ENCODE measurements at places on chromosomes 12 and 14.

DNA sequence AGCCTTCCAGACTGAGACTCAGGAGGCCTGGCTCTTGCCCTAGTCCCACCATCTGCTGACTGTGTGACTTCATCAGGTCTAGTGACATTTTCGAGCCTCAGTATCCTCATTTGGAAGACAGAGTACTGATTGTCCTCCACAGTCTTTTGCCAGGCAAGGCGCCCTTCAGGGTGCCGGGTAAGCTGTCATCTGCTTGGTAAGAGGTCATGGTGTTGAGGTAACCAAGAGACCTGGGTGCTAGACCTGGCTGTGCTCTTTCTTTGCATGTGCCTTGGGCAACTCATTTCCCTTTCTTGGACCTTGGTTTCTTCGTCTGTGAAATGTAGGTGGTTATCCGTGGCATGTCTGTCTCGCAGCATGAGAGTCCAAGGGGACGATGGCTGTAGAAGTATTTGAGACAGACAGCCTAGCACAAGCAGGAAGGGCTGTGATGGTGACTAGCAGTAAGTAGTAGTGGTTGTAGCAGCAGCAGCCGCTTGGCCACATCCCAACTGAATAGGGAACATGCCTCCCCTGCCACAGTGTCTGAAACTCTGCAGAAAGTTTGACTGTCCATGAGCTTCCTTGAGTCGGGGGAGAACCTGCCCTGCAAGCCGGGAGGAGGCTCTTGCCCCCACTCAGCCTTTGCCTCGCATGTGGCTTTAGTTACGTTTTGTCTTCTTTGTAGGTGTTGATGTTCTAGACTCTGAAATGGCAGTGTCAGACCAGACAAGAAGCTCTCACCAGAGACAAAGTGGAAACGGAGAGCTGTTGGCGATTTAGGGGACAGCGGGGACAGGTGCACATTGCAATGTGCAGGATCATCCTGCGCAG lies 40.3 kb downstream of the EVL start:
- DNase-seq: peak; percentile 9

GRCh38 chr12:58347188-58347587 lies 405.8 kb downstream of the ATP23 start:
- DNase-seq: no peak

DNA sequence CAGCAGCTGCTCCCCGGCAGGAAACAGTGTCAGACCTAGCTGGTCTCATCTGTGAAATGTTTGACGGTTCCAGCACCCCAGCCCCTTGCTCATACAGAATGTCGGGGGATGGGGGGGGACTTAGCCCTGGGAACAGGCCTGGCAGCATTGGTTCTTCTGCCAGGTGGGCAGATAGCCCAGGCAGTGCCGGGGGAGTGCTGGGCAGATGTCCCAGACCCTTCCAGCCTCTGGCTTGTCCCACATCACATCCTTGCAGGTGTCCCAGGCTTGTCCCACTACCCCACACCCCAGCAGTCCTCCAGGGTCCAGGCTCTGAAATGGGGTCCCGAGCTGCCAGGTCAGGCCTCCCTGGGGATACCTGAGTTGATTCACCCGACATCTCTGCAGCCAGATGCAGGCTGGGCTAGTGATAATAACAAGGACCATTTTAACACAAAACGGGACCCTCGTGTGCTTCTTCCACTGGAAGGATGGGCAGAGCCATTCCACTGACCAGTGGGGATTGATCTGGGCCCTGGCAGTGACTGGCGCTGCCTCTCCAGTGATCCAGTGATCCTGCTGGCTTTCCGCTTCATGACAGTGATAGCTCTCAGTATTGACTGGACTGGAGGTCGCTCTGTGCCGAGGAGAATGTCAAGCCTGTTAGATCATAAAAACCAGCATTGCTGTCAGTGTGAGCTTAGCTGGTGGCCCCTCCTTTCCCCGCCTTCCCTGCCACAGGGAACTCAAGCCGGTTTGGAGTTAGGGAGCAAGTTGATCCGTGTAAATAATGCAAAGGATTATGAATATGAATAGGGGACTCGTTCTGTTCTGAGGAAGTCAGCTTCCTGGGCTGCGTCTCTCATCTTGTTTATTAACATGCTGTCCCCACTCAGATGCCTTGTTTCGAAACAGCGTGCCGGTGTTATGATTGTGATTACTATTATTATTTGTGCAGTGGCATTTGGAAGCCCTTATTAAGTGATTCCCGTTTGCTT lies 180.6 kb downstream of the AACS start:
- DNase-seq: no peak

DNA sequence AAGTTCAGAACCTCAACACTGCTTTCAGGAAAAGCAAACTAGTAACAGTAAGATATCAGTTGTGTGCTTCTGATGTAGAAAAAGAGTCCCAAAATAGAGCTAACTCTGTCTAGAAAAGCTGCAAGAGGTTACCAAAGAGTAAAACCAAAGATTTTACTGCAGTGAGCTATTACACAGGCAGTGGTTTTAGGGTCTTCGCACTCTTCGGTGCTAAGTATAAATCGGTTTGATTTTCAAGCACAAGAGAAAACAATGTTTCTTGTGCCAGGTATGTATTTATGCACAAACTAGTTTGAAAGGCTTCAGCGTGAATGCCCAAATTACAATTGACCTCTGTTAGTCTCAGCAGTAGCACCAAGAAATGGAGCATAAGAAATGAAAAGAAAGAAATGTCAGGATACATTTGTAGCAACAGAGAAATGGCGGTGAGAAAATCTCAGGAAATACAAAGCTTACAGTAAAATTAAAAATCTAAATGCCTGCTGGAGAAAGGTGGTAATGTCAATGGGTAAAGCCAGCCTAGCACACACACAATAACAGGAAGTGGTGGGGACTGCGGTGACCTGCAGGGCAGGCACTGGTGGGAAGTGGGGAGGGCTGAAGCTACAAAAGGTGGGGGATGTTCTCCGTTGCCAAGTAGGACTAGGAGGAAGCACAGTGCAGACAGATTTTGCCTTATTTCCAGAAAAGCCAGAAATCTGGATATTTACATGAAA lies 18.0 kb upstream of the DYRK2 start:
- DNase-seq: peak; percentile 89

DNA sequence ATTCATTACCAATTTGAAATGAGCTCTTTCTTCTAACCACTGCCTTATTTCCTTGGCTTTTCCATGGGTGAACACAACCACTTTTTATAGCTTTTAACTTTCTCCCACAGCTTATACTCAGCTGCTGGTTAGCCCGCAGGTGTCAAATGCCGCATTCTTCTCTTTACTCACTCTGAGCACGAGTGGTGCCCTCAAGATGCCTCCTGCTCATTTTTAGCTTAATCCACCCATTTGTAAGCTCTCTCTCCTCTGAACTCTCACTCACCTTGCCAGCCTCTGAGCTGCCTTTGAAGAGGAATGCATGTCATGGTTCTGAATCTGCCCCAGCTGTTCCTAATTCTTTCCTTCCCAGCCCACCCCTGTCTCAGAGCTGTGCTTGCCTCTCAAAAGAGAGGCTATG lies 449.4 kb upstream of the PRICKLE1 start:
- no peak for DNase-seq

DNA sequence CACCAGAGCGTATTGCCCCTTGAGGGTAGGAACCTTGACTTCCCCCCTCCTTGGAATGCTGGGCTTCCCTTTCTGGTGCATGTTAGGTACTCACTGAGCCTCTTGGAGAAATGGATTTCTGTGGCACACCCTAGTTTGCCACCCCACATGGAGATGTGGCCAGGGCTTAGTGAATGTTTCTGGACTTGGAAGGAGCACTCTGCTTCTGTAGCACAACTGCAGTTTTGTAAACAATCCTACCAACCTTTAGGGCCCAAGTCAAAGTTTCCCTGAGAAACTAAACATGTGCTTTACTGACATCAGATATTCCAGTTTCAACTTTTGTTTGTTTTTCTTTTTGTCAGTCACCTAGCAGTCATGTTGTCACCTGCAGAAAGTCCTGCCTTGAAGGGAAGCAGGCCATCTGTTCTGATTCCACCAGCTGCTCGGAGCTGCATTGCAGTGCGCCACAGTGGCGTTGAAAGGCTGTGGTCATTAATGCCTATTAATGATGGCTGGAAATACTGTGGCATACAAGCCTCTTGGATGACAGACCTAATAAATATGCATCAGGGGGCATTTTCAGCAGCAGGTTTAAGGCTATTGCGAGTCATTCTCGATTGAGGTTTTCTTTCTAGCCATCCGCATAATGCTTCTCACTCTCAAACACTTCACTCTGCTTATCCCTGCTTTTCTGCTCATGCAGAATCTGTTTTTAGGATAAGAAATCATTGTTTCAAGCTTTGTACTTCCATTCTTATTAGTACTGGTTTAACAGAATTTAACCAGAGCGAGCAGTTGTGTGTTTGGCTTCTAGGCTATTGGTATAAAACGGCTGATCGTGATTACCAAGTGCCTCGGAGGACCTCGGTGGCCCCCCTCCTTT lies 7.8 kb downstream of the PELI2 start:
- no peak for DNase-seq

- DNase-seq: no peak
Measured at GRCh38 chr14:90573385-90574105, 176.7 kb downstream of the CALM1 start.

GRCh38 chr12:131810726-131811125 lies 17.5 kb upstream of the MMP17 start:
- no peak for DNase-seq

DNA sequence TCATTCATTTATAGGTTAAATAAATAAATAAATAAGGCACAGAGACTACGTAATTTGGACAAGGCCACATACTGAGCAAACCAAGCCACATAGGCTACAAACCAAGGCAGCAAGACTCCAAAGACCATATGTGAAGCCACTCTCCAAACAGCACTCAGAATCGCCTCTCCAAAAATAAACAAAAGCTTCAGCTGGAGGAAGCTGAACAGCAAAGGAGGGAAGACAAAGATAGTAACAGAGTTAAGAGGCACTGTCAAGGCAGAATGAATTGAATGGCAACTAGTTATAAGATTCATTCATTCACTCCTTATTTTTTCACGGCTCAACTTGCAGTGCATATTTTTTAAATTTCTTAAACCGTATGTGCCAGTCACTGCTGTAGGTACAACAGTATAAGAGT lies 200.5 kb upstream of the GRIP1 start:
- DNase-seq: no peak

- no peak for DNase-seq
Measured at GRCh38 chr14:102485693-102486512, 23.7 kb downstream of the ANKRD9 start.

- DNase-seq: no peak
Measured at GRCh38 chr12:20631711-20632110, 63.4 kb upstream of the SLCO1C1 start.

DNA sequence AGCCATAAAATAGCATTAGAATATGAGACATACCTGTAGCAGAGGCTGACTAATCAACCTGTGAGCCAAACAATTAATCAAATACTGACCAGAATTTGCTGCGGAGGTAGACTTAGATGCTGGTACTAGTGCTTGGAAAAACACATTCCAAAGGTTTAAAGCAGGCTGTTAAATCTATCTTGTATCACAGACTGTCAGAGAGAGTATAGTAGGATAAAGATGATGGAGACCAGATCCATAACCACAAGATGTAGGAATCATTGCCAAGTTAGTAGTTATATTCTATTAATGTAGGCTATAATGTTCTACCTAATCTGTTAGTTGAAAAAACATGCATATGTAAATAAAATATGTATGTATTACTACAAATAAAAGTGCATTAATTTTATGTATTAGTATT lies 726.2 kb downstream of the SLC6A15 start:
- DNase-seq: no peak

- DNase-seq: no peak
Measured at GRCh38 chr12:58818546-58818945, 101.8 kb downstream of the LRIG3 start.

- DNase-seq: no peak
Measured at GRCh38 chr14:58914279-58914855, 274.1 kb upstream of the DAAM1 start.

DNA sequence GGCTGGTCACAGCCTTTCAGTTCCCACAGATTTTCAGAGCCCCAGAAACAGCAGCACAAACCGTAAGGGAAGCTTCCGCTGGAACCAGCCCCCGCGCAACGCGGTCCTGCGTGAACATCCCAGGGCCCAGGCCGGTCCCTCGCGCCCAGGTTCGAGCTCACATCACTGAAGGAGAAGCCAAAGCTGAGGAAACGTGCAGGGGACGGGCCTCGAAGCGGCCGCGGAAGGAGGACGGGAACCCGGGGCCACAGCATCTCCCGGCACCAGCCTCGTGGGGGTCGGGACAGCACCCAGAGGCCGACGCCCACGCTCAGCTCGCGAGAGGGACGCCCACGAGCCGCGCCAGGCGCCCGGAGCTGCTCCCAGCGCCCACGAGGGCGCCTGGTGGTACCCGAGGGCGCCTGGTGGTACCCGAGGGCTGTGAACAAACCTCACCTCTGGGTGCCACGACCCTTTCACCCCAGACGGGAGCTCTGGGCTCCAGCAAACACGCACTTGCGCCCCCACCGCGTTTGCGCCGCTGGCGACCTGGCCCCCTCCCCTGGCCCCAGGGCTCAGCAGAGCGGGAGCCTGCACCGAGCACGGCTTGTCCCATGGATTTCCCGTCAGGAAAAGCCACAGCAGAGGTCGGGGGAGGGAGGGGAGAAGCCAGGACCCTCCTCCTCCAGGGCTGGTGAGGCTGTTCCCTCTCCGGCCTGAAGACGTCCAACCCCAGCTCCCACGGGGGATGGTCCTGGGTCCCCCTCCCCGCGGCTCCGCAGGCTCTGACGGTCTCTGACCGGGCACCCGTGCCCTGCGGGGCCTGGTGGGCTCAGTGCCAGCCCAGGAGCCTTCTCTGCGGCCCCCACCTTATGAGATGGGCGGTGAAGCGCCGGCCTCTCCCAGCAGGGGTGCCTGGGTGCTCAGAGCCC lies 6.9 kb downstream of the LRCOL1 start:
- DNase-seq: no peak

DNA sequence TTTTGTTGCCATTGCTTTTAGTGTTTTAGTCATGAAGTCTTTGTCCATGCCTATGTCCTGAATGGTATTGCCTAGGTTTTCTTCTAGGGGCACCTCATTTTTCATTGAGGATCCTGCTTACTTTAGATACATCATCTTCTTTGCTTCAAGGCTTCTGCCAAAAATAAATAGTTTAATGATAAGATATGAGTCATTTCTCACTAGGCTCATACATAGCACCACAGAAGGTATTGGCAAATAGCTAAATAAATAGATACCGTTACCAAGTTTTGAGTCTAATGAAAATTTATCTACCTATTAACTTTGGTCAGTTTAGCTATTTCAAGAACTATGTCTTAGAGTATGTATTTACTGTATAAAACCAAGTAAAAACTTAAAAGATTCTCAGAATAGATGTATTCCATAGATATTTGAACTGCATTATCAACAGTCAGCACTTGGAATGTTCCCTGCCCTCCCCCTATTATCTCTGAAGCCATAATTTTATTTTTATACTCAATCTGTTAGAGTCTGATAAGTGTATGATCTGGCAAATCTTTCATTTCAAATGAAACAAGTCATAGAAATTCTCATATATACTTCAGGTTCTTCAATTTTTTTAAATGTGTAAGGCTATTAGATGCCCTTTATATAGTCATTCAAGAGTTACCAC lies 310.2 kb downstream of the CCDC91 start:
- DNase-seq: no peak

Data from CD4-positive, alpha-beta T cell treated with Interleukin-1 beta for 1 hour (primary cell).